Left renal pelvis (tissue), 4 donors: ENCODE measurements at places on chromosomes 13 and 19. TPM values are rescaled to one million over a fixed set of nuclear protein-coding genes. Genes with fewer than 3 reads are reported as not detected.

ZNF562 gene
- 28.0 TPM for polyA plus RNA-seq

ZNF700 gene
- polyA plus RNA-seq = 17.9 TPM

MUC16 gene
- 0.17 TPM for polyA plus RNA-seq

RAB3A gene
- polyA plus RNA-seq = 5.3 TPM

MBD3L3 gene
- not detected for polyA plus RNA-seq

C2CD4C gene
- polyA plus RNA-seq = 1.8 TPM

RASL11A gene
- polyA plus RNA-seq = 35.6 TPM

U2AF2 gene
- 167 TPM for polyA plus RNA-seq

KL gene
- 36.9 TPM for polyA plus RNA-seq

SIAH3 gene
- 1.1 TPM for polyA plus RNA-seq

GRCh38 chr13:61084988-61085387 is 330.7 kb downstream of the PCDH20 start:
- no peak for DNase-seq

- no peak for DNase-seq
These were observed 63.7 kb upstream of the MRI1 start for GRCh38 chr19:13700621-13701020.

- DNase-seq = no peak
These were observed 13.0 kb upstream of the LCP1 start for GRCh38 chr13:46195016-46195415.

DNA sequence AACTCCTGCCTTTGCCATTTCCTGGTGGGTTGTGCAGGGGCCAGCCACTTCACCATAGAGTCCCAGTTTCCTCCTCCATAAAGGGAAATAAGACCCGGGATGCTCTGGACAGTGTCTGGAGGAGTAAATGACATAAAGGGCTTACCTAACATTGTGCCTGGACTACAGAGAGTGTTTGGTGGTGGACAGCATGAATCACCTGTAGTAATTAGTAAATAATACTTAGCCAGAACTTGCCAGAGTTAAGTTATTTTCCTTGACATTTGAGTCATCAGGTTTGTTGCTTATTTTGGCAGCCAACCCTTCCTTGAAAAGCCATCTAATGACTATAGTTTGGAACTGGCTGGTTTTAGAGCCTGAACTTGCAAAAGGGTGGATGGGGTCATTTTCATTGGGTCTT is 159.2 kb downstream of the SLC7A1 start:
- DNase-seq = no peak

- DNase-seq = no peak
These were observed 93.8 kb upstream of the C1QTNF9B start for GRCh38 chr13:23991119-23991518.

- DNase-seq = no peak
These were observed 28.8 kb downstream of the ACTN4 start for GRCh38 chr19:38676023-38676877.

GRCh38 chr19:335072-335471 is 9.5 kb downstream of the MIER2 start:
- no peak for DNase-seq

GRCh38 chr19:8329996-8330395 is 8.7 kb downstream of the RPS28 start:
- DNase-seq = no peak

- no peak for DNase-seq
These were observed 2.2 kb upstream of the FCHO1 start for GRCh38 chr19:17748884-17749638.

GRCh38 chr13:90623318-90624011 is 724.0 kb upstream of the MIR17HG start:
- no peak for DNase-seq

GRCh38 chr13:65508338-65508737 is 1721.8 kb downstream of the PCDH9 start:
- no peak for DNase-seq

DNA sequence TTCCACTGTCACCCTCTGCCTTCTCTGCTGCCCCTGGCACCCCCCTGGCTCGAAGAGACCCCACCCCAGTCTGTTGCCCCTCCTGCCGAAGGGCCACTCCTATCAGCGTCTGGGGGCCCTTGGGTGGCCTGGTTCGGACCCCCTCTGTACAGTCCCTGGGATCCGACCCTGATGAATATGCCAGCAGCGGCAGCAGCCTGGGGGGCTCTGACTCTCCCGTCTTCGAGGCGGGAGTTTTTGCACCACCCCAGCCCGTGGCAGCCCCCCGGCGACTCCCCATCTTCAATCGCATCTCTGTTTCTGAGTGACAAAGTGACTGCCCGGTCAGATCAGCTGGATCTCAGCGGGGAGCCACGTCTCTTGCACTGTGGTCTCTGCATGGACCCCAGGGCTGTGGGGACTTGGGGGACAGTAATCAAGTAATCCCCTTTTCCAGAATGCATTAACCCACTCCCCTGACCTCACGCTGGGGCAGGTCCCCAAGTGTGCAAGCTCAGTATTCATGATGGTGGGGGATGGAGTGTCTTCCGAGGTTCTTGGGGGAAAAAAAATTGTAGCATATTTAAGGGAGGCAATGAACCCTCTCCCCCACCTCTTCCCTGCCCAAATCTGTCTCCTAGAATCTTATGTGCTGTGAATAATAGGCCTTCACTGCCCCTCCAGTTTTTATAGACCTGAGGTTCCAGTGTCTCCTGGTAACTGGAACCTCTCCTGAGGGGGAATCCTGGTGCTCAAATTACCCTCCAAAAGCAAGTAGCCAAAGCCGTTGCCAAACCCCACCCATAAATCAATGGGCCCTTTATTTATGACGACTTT is 2.0 kb downstream of the ZFP36 start:
- no peak for DNase-seq

- no peak for DNase-seq
These were observed 40.7 kb downstream of the COMP start for GRCh38 chr19:18750295-18750970.

GRCh38 chr19:6048793-6049405 is 61.4 kb downstream of the RFX2 start:
- peak; percentile 71 for DNase-seq

- no peak for DNase-seq
These were observed 19.3 kb upstream of the RASA3 start for GRCh38 chr13:114151565-114152284.

GRCh38 chr19:43765109-43765876 is 10.5 kb upstream of the SMG9 start:
- no peak for DNase-seq
